ENCODE measurements at places on chromosomes 13 and 19.

- no peak for DNase-seq
Observed at GRCh38 chr13:53885997-53886396, 857.4 kb downstream of the OLFM4 start.

DNA sequence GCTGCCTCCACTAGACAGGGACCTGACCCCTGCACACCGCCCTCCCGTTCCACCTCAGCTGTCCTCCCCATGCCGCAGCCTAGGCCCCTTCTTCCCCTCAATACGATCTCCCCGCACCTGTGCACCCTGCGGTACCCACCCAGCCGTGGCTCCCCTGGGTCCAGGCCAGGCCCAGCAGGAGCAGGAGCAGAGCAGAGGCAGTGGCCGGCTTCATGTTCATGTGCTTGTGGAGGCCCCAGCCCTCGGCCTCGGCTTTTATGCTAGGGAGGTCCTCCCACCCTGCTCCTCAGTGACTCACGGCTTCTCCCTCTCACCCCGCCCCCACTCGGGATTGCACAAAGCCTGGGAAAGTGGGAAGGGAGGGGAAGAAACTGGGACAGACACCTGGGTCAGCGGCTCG is 11.4 kb upstream of the KRTDAP start:
- no peak for DNase-seq

GRCh38 chr19:11813703-11814028 is 407 bp upstream of the ZNF440 start:
- DNase-seq, result no peak

- DNase-seq, result no peak
Observed at GRCh38 chr13:40389081-40389641, 277.3 kb downstream of the FOXO1 start.

DNA sequence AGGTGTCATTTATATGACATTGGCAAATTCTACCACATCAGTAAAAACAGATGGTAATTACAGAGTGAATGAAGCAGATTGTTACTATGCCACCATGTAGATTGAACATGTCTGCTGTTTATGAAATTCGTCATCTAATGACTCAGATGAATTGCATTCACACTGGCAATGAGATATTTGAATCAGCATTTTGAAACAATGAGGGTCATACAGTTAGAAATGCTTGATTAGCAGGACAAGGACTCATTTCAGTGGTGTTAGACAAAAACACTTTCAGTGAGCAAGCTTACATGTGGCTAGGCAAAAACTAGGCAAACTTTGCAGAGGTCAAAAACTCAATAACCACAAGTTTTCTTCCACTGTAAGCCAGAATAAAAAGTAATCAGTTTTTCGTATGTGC is 1165.0 kb downstream of the SLITRK1 start:
- DNase-seq, result no peak

GRCh38 chr13:85565652-85566051 is 233.6 kb downstream of the SLITRK6 start:
- no peak for DNase-seq

- DNase-seq, result no peak
Observed at GRCh38 chr13:99370481-99371275, 63.5 kb upstream of the GPR183 start.

GRCh38 chr13:47112205-47112902 is 215.5 kb upstream of the HTR2A start:
- no peak for DNase-seq

- DNase-seq, result no peak
Observed at GRCh38 chr13:54185101-54185500, 1156.5 kb downstream of the OLFM4 start.

GRCh38 chr19:38711726-38712153 is 32.5 kb downstream of the CAPN12 start:
- no peak for DNase-seq

- no peak for DNase-seq
Observed at GRCh38 chr19:39401070-39401548, 5.5 kb upstream of the ZFP36 start.

GRCh38 chr19:54434112-54434872 is 14.7 kb upstream of the LENG8 start:
- no peak for DNase-seq

GRCh38 chr13:83880275-83881139 is 1.8 kb downstream of the SLITRK1 start:
- DNase-seq, result no peak

GRCh38 chr13:80180740-80181355 is 160.1 kb downstream of the SPRY2 start:
- DNase-seq, result no peak

DNA sequence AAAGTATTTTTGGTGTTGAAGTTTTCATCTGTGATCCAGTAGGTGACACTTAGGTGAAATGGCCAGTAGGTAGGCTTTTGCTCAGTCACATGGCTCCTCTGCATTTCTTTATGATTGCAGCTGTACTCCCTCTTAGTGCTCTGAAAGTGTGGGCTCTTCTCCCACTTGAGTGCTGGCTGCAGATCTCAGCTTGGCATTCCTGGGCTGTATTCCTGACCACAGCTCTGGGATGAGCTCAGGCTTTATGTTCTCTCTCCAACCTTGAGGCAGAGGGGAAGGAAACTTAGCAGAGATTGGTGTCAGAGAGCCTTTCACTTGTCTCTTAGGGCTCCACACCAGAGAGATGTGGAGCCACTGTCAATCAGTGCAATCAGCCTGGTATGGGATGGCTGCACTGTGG is 254.3 kb downstream of the NDFIP2 start:
- no peak for DNase-seq

DNA sequence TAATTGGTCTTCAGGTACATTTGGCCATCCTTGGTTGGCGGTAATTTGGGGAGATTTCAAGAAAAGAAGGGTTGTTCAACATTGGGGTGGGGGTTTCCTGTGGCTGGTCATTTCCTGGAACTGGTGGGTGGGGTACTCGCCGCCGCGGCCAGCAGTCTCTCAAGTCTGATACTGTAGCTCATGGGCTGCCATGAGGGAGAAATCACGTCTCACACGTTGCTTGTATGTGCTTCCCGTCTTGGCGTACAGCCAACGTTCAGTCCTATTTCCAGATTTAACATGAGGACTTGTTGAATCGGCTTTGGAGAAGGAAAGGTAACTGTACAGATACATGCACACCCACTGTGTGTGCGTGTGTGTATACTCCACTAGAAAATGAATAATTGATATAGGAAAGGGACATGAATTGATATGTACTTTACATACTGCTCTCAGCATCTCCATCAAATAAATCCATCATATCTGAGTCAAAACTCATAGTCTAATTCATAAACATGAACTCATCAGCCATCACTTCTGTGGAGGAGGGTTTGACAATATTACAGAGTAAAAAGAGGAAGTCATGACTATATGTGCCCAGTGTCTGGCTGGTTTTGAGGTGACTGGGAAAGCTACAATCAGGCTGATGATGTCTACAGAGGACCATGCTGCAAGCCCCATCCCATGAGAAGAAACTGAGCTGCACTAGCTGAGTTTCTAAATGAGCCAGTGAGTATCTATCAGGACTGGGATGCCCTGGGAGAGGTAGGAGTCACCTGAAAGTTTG is 418.1 kb downstream of the TSHZ3 start:
- no peak for DNase-seq

- DNase-seq, result no peak
Observed at GRCh38 chr19:47779524-47780214, 1.2 kb downstream of the SELENOW start.

- DNase-seq, result no peak
Observed at GRCh38 chr19:11041194-11041593, 48.1 kb upstream of the LDLR start.

GRCh38 chr19:18058208-18059009 is 28.3 kb downstream of the IL12RB1 start:
- DNase-seq, result peak; percentile 86

GRCh38 chr19:6616011-6616410 is 25.1 kb upstream of the CD70 start:
- no peak for DNase-seq

GRCh38 chr19:3105641-3106508 is 11.7 kb downstream of the GNA11 start:
- DNase-seq, result no peak

DNA sequence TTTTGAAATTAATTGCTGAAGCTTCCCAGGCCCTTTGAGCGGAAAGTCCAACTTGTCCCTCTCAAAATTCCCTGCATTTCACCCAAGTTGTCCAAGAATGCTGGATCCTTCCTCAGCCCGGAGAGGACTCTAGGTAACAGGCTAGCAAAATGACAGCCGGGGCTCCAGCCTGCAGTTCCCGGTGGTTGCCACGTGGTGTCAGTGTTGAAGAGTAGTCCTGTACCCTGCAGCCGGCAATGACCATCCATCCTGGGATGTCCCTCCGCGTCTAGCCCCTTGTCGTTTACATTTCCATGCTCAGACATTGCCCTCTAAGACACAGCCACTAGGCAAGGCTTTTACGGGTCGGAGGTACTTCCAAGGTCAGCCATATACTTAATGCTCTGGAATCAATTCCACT is 31.4 kb upstream of the MTIF3 start:
- no peak for DNase-seq

GRCh38 chr19:50843701-50844221 is 10.4 kb upstream of the KLK15 start:
- no peak for DNase-seq

DNA sequence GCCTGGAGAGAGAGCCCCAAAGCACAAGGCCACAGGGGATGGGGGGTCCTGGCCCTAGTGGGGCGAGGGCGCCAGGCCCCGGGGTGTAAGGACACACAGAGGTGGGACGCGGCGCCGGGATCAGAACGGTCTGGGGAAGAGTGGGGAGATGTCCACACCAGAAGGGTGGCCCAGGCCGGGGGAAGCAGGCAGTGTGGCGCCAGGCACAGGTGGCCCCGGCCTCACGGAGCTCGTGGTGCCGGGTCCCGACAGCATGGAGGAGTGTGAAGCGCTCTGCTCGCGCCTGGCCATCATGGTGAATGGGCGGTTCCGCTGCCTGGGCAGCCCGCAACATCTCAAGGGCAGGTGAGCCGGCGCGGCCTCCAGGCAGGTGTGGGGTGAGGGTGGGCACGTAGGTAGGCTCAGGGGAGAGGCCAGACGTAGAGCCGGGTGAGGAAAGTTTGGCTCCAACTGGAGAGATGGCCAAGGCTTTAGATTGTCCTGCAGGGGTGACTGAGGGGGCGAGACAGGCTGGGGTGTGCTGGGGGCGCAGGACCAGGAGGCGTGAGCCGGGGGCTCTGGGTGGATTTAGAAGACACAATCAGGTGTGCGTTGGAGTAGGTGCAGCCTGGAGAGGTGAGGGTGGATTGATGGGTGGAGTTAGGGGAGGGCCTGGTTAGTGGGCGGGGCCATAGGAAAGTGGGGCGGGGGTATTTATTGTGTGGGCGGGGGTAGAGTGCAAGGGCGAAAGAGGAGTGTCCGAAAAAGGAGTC is 2.9 kb upstream of the ARHGAP45 start:
- DNase-seq, result no peak

GRCh38 chr13:87622971-87623370 is 48.2 kb upstream of the SLITRK5 start:
- DNase-seq, result no peak

GRCh38 chr19:46232029-46232428 is 2.5 kb downstream of the IGFL1 start:
- no peak for DNase-seq

All from GM12892 (cell line).